Large intestine (tissue), 12 donors: ENCODE measurements at places on chromosomes 6 and 20. TPM values are rescaled to one million over a fixed set of nuclear protein-coding genes. Genes with fewer than 3 reads are reported as not detected.

DNA sequence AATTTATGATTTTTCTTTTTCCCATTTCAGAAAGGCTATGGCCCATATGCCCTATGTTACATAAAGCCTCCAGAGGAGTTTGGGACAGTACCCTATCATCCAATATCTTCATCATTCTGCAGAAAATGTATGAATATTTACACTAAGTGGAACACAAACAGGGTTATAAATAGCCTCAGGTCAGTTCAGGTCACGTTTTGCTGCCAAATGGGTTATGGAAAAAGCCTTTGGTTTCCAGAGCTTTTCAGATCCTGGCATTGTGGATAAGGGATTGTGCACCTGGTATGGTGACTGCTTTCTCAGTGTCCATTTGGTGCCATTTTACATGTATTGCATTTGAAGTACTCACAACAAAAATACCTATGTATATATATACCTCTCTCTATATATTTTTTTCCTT, 29.4 kb downstream of the UTRN start:
- DNase-seq = no peak

- no peak for DNase-seq
Measured at GRCh38 chr6:144786825-144787224, 501.7 kb downstream of the UTRN start.

The WFDC5 gene
- polyA plus RNA-seq = not detected

The CST2 gene
- 0.07 TPM for polyA plus RNA-seq

The UBD gene
- 8.1 TPM for polyA plus RNA-seq
